Stomach (tissue), 19 donors: ENCODE measurements at places on chromosomes 13 and 19.

- DNase-seq: peak; percentile 93
Observed at GRCh38 chr19:3047496-3048189, 14.7 kb downstream of the TLE5 start.

DNA sequence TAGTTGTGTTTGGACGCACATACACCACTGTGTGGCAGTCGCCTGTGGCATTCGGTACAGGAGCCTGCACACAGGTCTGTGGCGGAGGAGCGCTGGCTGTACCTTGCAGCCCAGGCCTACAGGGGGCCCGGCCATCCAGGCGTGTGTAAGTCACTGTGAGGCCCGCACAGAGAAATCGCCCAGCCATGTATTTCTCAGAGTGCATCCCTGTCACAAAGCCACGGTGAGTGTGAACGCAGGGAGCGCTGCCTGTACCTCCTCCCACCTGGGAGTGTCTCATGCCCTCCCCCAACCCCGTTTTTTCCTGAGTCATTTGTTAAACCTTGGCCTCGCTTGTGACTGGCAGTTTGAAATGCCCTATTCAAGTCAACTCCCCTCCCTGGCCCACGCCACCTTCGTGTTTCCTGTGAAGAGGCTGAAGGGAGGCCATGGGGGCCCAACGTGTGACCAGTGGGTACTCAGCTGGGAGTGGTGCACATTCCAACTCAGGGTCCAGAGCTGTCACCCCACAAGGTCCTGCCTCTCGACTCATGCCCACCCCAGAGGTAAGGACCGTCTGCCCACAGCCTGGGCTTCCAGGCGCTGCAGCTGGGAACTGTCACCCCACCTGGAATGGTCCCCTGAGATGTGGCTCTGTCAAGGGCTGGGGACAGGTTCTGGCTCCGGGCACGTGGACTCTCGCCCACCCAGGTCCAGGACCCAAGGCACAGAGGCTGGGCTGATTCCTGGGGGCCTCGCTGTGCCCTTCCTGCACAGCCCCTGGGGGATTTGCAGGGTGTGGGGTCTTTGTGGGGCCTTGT is 11.6 kb upstream of the RASA3 start:
- DNase-seq: no peak

- DNase-seq: peak; percentile 39
Observed at GRCh38 chr13:99614465-99614885, 113.2 kb downstream of the TM9SF2 start.

DNA sequence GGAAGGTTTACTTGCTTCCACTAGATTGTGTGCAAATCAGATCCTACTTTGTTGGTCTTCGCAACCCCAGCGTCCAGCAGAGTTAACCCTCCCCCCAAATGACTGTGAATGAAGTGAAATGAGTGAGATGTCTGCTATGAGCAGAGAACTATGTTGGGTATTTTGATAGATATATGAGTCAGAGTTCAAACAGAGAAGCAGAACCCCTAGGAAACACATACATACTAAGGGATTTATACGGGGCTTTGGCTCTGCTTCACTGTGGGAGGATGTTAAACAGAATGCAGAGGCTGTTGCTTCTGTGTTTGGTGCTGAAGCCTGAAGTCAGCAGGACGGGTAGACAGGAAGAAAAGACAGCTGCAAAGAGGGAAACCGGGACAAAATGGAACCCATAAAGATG is 197.0 kb downstream of the MZT1 start:
- DNase-seq: no peak

GRCh38 chr13:94210816-94211215 is 268.7 kb downstream of the DCT start:
- no peak for DNase-seq

- DNase-seq: peak; percentile 38
Observed at GRCh38 chr13:112133499-112134390, 66.8 kb downstream of the SOX1 start.

DNA sequence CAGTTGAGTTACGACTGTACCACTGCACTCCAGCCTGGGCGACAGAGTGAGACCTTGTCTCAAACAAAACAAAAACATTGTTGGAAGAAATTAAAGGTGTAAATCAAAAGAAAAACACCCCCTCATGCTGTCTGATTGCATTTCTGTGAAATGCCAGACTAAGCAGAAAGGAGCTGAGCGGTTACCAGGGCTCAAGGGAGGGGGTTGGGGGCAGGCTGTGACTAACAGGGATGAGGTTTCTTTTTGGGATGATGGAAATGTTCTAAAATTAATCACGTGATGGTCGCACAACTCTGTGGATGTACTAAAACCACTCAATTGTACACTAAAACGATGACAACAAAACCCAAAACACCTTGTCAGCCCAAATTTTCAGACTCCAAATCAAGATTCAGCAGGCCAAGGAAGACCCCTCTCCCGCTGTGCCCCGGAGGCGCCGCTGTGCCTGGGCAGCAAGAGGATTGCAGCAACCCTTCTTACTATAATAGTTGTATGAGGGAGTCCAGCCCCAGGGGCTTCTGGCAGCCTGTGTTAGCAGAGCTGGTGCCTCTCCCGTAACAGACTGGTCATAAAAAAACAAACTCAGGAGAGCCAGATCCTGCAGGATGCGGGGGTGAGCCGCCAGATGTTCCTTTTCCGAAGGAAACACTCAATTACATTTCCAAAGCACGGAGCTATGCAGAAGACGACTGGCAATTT is 20.9 kb downstream of the CAPS start:
- DNase-seq: no peak

- DNase-seq: no peak
Observed at GRCh38 chr19:41186971-41187883, 5.8 kb upstream of the CYP2S1 start.

DNA sequence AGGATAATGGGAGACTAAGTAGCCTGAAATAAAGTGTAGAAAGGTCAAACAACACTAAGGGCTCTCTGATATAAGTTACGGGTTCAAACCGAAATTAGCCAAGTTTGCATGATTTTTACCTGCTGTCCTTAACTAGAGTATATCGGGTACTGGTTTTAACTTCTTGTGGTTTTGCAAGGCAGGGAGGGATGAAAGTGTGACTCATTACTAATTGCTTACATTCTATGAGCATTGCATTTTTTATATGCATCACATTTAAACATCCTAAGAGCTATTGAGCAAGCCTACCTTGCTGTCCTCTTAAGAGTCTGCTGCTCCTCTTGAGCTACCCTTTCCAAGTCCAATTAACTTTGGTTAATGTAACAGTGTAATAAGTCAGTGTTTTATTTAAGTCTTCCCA is 415.4 kb downstream of the SLITRK5 start:
- DNase-seq: no peak
